ENCODE measurements at places on chromosomes 3 and 15. TPM values are rescaled to one million over a fixed set of nuclear protein-coding genes. Genes with fewer than 3 reads are reported as not detected.

DNA sequence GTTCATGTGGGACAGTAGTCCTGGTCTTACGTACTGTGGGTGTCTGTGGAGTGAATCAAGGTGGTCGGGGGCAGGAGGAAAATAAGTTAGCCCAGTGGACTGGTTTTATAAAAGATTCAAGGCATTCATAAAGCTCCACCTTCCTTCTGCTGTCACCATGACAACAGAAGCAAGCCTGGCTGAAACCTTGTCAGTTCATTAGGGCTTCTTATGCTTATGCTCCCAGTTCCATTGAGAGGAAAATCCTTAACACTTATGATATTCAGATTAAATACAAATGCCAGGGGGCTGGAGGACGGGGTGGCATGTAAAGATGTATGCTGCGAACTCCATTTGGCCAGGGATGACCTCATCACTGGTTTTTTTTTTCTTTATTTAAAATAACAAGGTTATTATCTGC is 283.1 kb upstream of the ATP10A start:
- DNase-seq, result no peak

DNA sequence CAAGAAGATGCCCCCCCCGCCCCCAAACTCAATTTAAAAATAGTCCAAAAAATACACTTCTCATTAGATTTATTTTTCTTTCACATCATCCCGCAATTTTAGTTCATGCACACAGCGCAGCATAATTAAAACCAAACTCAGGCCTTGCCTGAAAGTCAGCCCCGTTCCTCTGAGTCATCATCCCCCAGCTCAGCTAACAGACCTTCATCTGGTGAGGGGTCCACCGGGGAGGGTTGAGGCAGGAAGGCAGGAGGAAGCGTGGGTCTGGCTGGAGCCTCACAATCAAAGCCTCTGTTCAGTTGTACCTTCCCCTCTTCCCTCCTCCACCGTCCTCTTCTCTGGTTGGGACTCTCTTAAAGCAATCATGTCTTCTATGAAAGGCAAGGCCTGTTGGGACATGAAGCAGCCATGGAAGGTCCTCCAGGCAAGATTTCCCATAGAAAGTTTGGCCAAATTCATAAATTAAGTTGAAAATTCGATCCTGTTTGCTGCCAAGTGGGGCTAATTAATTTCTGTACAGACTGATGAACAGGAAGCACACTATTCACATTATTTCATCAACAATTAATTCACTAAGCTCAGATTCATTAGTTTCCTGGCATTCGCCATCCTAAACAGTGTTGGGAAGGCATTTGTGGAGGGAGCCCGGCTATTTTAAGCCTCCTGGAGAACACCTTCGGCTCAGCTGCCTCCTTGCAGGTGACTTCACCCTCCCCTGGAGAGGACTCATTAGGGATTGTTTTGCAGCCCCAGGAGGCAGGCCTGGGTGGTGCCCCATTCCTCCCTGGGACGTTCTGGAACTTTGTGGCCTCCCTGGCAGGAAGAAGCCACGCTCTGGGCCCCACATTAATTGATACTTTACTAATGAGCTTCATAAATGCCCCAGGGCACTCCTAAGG is 72.3 kb upstream of the BNC1 start:
- DNase-seq, result peak; percentile 46

The MASP1 gene
- 0.83 TPM for total RNA-seq

The SHC4 gene
- 4.8 TPM for total RNA-seq

The LMCD1 gene
- total RNA-seq, result 1.9 TPM
